Fibroblast of skin of right quadriceps (primary cell): ENCODE measurements at places on chromosomes 7 and 10.

DNA sequence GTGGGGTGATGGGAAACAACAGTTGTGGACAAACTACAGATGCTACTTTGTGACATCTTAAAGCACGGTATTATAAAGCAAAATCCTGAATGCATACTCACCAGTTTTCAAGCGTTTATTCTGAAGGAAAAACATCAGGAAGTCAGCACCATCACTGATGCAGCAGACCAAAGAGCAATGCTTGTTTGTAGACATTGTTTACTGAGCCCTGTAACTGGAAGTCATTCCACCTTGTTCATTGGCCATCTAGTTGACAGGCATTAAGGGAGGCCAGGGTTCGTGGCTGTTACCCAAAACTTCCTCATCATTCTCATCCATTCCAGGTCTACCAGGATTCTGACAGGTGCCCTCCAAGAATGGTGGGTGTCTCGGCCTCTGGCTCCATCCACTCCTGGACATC lies 55.3 kb upstream of the FAM204A start:
- DNase-seq: no peak

- DNase-seq: no peak
Observed at GRCh38 chr10:62459500-62459899, 85.3 kb downstream of the ZNF365 start.

DNA sequence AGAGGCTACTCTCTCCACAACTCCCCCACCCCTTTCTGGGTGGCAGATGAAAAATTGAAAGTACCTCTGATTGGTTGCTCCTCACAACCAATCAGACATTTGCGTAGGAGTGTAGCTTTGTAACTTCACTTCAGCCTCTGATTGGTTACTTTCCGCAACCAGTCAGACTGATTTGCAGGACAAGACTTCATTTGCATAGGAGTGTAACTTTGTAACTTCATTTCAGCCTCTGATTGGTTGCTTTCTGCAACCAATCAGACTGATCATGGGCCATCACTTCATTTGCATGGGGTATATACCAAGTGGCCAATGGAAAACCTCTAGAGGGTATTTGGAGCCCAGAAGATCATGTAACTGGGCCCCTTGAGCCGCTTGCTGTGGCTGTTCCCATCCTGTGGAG lies 25.6 kb downstream of the CDNF start:
- peak; percentile 15 for DNase-seq

- DNase-seq: no peak
Observed at GRCh38 chr10:101875068-101875688, 31.6 kb upstream of the KCNIP2 start.

GRCh38 chr7:91796122-91796521 lies 84.4 kb downstream of the MTERF1 start:
- DNase-seq: no peak

DNA sequence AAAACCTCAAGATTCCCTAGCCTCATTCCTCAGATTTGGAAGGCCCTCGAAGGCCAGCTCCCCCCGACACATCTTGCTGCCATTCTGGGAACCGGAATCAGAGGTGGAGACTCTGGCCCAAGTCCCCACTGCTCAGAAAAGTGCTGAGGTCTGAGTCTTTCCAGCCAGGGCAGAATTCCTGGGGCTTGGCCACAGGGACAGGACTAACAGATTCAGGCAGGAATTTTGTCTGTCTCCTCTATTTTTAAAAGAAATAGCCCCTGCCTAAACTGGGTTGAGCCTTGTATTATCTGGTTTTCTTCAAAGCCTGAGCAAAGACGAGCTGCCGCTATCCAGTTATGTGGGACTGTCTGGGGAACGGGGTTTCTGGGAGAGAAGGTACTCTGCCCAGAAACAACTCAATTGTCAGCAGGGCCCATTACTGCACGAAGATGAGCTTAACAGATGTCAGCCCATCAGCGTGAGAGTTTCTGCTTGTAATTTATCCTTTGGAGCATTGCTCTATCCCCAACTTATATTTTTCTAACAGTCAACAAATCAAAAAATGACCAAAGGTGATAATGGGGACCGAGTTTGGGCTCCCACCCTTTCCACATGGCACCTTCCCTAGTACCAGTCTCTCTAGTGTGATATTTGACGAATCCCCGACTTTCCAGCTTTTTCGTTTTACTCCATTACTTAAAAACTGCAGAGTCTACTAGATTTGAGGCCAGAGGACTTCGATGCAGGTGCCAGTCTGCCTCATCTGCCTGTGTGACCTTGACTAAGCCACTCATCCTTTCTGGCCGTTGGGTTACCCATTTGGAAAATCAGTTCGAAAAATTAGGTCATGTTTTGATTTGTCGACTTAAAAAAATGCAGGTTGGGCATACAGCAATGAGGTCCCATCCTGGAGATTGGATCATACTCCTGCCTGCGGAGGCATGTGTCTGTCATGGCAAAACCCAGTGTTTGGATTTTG lies 110.9 kb downstream of the WDR11 start:
- no peak for DNase-seq

DNA sequence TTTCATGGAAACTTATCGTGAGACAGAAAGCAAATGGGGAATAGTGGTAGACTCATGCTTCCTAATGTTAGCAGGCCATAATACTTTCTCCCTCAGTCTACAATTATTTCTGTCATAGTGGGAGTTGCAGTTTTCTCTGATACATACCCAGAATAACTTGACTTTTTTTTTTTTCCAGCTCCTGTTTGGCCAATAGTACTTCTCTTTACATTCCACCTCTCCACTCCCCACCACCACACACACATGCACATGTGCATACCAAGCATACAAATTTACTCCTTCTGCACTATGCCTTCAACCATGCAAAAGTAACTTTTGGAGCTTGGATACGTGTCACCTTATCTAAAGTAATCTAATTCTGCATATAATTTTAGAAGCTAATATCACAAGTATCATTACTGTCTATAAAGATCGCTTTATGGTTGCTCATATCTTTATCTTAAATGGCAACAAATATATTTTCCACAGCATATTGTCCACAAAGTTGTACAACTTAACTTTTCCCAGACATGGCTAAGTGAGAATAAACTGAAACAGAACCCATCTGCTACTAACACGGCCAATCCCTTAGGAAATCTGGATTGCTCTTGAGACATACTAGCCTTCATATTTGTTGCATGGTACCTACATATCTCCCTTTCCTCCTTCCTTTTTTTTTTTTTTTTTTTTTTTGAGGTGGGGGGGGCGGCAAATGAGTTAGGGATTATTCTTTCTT lies 49.0 kb downstream of the TES start:
- DNase-seq: peak; percentile 62

- DNase-seq: no peak
Observed at GRCh38 chr7:35712563-35713226, 17.8 kb upstream of the HERPUD2 start.

GRCh38 chr7:70595370-70595754 lies 536.6 kb upstream of the GALNT17 start:
- no peak for DNase-seq

- peak; percentile 64 for DNase-seq
Observed at GRCh38 chr10:32210306-32211045, 136.5 kb downstream of the EPC1 start.

- no peak for DNase-seq
Observed at GRCh38 chr10:56240471-56240870, 120.6 kb downstream of the ZWINT start.

DNA sequence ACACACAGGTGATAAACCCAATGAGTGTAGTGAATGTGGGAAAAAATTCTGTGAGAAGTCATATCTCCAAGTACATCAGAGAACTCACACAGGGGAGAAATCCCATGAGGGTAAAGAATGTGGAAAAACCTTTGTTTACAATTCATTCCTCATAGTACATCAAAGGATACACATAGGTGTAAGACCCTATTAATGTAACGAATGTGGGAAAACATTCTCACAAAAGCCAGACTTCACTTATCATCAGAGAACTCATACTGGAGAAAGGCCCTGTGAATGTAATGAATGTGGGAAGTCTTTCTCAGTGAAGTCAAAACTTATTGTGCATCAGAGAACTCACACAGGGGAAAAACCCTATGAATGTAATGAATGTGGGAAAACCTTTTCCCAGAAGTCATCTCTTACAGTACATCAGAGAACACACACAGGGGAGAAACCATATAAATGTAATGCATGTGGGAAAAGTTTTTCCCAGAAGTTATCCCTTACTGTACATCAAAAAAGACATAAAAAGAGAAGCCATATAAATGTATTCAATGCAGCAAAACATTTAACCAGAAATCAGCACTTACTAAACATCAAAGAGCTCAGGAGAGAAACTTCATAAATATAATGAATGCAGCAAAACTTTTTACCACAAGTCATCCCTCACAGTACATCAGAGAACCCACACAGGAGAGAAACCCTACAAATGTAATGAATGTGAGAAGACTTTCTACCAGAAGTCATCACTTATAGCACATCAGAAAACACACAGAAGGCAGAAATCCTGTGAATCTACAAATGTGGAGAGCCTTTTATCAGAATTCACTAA lies 49.8 kb downstream of the ZNF239 start:
- DNase-seq: no peak

DNA sequence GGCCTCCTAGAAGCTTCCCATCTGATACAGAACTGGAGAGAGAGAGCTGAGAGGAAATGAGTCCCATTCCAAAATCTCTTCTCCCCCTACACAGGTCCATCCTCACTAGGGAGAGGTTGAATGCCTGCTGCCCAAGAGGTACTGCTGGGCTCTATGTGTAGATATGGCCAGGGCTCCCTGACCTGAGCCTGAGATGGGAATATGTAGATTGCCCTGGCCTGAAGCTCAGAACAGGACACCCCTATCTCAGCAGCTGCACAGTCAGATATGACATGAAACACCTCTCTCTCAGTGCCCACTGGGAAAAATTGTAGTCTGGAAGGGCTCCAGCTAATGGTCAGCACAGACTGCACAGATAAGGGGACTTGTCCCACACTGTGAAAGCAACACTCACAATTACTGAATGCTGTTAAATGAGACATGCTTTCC lies 3.1 kb upstream of the IFIT1B start:
- DNase-seq: no peak

GRCh38 chr10:88980800-88981199 lies 9.8 kb upstream of the FAS start:
- DNase-seq: no peak

- DNase-seq: peak; percentile 33
Observed at GRCh38 chr10:119030421-119031250, 1.1 kb downstream of the NANOS1 start.

DNA sequence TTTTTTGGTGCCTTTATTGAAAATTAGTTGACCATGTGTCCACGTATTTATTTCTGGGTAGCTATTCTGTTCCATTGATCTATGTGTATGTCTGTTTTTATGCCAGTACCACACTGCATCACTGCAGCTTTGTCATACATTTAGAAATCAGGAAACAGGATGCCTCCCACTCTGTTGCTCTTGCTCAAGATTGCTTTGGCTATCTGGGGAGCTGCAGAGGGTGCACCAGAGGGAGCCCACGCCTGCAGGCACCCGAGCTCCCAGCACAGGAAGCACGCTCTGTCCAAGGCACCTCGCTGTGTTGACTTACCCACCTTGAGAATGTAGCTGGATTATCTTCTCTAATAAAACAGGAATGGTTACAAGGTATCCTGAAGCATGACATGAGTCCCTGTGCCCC lies 301.7 kb downstream of the TCERG1L start:
- no peak for DNase-seq

DNA sequence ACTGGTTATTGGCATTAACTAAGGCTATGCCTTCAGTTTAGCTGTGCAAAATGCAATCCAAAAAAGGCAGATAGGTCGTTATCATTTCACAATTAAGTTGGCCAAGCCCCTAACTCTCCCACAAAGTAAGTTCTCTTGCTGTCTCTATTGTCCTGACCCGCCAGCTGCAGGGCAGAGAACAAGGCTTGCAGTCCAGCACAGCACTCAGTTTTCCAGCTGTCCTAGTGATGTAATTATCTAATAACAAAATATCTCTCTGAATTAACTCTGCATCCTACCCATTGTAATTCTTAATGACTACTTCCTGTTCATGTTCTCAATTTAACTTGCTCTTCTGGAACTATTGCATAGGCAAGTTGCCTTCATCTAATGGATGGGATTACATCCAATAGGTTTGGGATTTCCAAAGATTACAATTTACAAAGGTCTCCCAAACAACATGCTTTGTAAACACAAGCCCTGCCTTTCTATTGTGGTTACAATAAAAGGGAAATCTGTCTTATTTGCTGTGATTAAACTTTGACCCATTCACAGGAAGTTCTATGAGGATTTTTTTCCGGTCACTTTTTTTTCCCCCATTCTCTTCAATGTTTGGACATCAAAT lies 55.2 kb downstream of the CDK6 start:
- no peak for DNase-seq

- DNase-seq: no peak
Observed at GRCh38 chr10:102285133-102285532, 39.8 kb downstream of the GBF1 start.
